ENCODE measurements at places on chromosomes 3 and 15.
A peak's percentile ranks its signal among the peaks of the same experiment; 100 is the strongest.

DNA sequence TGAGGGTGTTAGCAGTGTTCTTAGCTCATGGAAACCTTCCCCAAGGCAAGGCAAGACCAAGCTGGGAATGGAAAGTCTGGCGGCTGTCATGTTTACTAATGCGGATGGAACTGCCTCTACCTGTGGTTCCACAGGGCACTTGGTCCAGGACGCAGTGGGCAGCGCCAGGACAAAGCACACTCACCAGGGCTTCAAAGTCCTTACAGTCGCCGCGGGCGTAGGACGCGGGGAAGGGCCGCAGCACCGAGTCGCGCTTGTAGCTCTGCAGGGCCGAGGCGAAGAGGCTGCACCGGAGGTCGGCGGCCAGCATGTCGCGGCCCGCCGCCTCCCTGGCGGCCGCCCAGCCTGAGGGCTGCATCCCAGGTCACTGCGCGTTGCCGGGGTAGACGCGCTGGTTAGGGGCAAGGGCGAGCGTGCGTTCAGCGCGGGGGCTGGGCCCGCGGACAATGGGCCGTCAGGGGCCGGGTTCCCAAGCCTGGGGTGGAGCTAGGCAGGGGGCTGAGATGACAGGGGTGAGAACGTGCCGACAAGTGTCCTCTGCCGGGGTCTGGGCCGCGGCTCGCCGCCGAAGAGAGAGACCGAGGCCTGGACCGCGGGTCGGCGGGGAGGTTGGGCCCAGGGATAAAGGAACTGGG, 497 bp downstream of the PARP16 start:
- peak; percentile 59 for DNase-seq

DNA sequence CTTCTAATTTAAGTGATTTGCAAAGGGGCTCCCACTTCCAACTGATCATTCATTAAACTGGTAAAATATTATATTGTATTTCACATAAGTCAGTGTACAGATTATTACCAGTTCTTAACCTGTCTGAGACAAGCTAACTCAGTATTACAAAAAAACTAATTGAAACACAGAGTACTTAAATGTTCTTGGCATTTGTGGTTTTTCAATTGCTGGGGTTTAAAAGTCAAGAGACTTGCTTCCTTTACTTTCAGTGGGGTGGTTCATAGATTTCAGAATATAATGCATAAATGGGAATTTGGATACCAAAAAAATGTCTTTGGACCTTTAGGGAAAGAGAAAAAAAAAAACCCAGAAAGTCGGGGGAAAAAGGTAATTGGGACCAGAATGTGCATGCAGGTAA, 85.0 kb downstream of the ATP10A start:
- DNase-seq: no peak

DNA sequence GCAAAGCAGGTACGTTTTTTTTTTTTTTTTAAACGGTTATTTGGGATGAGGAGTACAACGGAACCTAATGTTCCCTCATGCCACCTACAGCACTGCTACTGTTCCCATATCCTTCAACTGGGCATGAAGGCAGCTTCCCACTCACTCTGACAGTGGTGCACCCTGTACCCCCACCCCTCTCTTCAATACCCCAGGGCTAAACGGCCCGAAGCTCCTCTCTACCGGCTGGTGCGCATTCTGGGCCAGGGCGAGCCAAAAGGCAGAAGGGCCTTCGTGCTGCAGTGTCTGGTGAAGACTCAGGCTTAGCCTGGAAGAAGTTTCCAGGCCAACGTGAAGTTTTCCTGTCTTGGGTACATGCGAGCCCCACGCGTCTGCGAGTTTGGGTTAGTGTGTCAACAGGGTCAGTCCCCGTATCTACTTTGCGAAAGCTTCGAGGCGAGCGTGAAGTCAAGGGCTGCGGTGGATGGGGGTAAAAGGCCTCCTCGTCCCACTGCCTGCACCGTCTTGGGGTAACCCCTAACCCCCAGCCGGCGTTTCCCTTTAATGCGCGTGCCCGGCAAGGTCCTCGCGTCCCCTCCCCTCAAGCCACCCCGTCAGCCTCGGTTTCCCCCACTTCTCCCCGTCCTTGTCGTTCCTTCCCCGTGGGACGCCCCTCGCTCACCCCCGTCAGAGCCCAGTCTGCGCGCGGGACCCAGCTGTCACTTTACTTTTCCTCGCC, 765 bp upstream of the UBE2E2 start:
- DNase-seq: peak; percentile 9

DNA sequence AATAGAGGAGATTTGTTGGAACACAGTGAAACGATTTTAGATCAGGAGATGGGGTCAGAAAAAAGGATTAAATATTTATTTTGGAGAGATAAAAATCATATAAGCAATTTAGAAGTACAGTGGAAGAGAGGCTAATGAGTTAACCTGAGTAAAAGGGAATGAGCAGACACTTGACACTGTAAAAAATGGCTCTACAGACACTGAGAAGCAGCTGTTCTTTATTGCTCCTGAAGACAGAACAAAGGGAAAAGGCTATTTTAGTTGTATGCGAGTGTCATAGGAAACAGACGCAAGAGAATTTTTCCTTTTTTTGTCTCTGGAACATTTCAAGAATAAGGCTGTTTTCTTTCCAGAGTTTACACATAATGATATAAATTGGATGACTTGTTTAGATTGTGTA, 34.3 kb downstream of the ASTE1 start:
- DNase-seq: no peak

DNA sequence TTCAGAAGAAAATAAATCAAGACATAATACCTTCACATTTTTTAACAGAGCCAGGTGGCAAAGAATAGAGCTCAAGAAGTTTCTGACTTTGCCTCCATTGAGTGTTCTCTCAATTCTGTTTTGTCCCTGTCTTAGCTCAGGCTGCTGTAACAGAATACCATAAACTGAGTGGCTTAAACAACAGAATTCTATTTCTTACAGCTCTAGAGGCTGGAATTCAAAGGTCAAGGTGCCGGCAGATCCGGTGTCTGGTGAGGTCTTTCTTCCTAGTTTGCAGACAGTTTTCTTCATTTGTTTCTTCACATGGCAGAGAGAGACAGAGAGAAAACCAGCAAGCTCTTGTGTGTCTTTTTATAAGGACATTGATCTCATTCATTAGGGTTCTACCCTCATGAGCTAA, 25.6 kb downstream of the IQCH start:
- DNase-seq: no peak

DNA sequence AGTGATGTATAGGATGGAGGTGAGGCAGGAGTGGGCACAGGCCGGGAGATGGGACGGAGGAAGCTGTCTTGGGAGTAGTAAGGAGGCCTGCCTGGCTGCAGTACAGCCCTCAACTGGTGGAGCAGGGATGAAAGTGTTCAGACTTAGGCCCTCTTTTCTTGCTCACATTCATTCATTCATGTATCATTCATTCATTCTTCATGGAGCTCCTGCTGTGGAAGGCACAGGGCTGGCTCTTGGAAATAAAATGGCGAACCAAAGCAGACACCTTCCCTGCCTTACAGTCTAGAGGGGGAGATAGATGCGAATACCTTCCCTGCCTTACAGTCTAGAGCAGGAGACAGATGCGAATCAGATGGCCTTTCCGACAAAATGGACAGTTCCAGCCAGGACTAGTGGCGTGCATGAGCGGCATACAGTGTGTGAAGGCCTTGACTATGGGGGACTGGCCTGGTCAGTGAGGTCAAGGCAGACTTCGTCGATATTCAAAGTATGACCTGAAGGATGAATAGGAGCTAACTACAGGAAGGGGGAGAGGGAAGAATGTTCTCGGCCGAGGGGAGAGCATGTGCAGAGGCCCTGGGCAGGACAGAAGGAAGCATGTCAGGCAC, 143.2 kb upstream of the TLE3 start:
- no peak for DNase-seq

- no peak for DNase-seq
Observed at GRCh38 chr15:91752081-91752785, 101.3 kb upstream of the SLCO3A1 start.

DNA sequence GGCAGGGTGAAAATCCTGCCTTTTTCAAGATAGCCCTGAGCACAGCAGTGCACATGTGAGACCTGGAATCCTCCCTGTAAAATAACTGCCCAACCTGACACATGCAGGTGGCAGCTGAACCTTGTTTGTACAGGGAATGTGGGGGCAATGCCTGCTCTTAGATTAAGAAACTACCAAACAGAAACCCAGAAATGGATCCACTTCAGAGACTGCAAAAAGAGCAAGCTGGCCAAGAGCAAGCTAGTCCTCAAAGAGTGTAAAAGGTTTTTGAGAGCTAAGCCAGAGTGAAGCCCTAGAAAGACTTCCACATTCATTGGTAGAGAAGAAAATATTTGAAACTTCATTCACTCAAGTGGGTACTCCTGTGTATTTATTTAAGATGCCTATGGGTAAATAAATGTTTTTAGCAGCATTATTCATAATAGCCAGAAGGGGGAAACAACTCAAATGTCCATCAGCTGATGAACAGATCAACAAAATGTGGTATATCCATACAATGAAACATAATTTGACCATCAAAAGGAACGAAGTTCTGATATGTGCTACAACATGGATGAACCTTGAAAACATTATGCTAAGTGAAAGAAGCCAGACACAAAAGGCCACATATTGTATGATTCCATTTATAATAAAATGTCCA, 96.0 kb upstream of the TSC22D2 start:
- no peak for DNase-seq
